ENCODE measurements at places on chromosomes 4 and X. TPM values are rescaled to one million over a fixed set of nuclear protein-coding genes. Genes with fewer than 3 reads are reported as not detected.

- peak; percentile 91 for DNase-seq
These were observed 10.1 kb downstream of the DLG3 start for GRCh38 chrX:70454441-70455365.

- peak; percentile 84 for DNase-seq
These were observed 41.9 kb downstream of the TNIP2 start for GRCh38 chr4:2714061-2714770.

Gene STPG2
- not detected for total RNA-seq

GRCh38 chr4:86122404-86122803 is 237.4 kb downstream of the MAPK10 start:
- no peak for DNase-seq

- DNase-seq, result no peak
These were observed 127.4 kb downstream of the ZNF330 start for GRCh38 chr4:141348125-141348524.

GRCh38 chrX:93422693-93423092 is 250.7 kb downstream of the NAP1L3 start:
- DNase-seq, result no peak

- no peak for DNase-seq
These were observed 137.8 kb downstream of the UCHL1 start for GRCh38 chr4:41394481-41394894.

GRCh38 chr4:20017070-20017776 is 234.5 kb upstream of the SLIT2 start:
- DNase-seq, result no peak

Gene CENPVL3
- total RNA-seq, result not detected

DNA sequence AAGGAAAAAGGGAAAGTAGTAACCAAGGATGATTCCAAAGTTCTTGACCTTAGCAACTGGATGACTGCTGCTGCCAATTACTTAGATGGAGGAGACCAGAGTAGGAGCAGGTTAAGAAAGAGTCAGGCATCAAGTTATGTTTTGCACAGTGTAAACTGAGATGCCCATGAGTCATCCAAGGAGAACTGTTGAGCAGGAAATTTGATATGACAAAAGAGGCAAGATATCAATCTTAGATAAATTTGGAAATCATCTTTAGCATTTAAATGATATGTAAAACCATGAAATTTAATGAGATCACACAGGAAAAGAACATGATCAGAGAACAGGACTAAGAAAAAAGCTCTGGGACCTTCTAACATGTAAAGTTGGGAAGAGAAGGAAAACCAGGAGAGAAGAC is 361.3 kb downstream of the OPHN1 start:
- no peak for DNase-seq

DNA sequence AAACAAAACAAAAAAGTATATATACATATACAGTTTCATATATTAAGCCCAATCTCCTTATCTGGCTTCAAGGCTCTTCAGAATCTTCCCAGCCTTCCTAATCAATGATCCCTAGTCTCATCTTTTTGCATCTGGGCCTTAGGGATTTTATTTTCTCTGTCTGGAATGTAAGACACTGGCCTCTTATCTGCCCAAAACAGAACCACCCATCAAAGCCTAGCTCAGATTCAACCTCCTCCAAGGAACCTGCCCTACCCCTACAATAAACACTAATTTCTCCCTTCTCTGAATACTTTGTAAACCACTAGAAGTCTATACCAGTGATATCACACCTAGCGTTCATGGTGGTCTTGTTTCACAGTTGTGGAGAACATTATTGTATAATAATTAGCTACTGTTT is 23.2 kb upstream of the GAB1 start:
- DNase-seq, result no peak

GRCh38 chr4:10861036-10861435 is 176.5 kb upstream of the CLNK start:
- no peak for DNase-seq

- no peak for DNase-seq
These were observed 117.1 kb downstream of the HNRNPD start for GRCh38 chr4:82256718-82257117.

Gene ARX
- not detected for total RNA-seq

GRCh38 chrX:11172415-11172814 is 61.3 kb downstream of the HCCS start:
- DNase-seq, result no peak

GRCh38 chr4:152360045-152360410 is 175.9 kb downstream of the FBXW7 start:
- DNase-seq, result no peak

DNA sequence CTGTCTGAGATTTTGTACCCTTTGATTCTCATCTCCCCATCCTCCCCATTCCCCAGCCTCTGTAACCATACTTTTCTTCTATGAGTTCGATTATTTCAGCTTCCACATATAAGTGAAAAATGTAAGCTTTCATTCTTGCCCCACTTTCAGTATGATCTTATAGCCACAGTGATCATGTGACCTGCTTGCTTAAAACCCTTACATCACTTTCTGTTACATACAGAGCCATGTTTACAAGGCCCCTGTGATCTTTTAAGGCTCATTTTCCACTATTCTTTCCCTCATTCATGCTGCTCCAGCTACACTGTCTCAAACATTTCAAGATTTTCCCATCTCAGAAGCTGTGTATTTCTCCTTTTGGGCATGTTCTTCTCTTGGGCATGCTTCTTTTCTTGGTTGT is 147.7 kb downstream of the DCK start:
- DNase-seq, result no peak

DNA sequence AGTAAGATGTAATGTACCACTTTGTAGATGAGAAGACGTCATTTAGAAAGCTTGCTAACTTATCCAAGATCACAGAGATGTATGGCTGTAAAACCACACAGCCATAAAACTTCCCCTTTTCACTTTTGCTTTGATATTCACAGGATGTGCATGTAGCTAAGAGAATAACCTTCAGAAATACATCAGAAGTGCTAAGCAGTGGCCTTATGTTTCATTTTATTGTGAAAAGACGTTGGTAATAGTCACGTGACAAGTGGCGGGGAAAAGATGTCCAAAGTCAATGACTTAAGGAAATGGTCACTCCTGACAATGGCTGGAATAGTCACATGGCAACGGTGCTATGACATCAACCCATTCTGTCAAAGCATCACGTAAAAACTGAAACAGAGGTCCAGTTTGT is 12.9 kb upstream of the WDR17 start:
- DNase-seq, result no peak

Gene GAGE10
- not detected for total RNA-seq

DNA sequence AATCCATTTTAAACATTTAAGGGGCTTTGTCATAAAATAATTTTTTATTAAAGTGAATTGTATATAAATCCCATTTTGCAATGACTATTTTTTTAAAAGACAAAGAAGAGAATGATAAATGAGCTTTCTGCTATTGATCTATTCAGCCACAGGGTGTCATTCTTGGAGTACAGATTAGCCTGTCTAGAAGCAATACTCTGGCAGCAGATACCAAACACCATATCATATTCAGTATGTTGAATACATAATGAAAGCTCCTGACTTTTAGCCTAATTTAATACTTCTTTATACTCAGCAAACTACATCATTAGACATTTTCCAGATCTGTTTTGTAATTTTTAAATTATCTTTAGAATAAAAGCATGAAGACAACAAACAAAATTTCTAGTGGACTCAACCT is 496.3 kb downstream of the PDGFC start:
- no peak for DNase-seq

DNA sequence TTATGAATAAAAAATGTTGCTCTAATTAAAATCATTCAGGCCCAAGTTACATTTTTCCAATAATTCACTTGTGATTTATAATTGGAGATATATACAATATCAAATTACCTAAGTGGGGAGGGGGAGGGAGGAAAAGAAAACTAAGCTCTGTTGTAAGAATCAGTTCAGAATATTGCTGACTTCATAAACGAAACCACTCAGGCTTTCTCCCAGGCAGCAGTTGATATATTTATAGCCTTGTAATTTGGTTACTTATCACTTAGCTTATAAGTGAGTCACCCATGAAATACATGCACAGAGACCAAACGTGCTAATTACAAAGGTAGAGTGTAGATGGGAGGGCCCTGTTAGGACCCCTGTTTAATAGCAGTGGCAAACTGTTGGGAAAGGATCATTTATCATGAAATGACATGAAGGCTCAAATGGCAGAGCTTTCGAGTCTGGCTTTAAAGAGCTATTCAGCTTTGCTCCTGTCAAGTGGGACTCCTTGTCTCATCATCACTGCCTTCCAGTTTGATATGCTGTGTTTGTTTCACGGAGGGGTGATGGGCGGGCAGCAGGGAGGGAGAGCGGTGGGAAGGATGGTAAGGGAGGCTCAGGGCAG is 105.6 kb upstream of the PGRMC2 start:
- no peak for DNase-seq

- DNase-seq, result no peak
These were observed 39.3 kb upstream of the TENM3 start for GRCh38 chr4:182203872-182204411.

Gene XAGE2
- total RNA-seq, result not detected

GRCh38 chrX:30483996-30484395 is 93.6 kb downstream of the TASL start:
- DNase-seq, result no peak

Gene IL21
- 95.3 TPM for total RNA-seq

Gene SMIM43
- not detected for total RNA-seq

Gene SPANXD
- total RNA-seq, result not detected

GRCh38 chr4:165464376-165464775 is 85.6 kb downstream of the CPE start:
- peak; percentile 26 for DNase-seq

Gene GNRHR
- not detected for total RNA-seq

DNA sequence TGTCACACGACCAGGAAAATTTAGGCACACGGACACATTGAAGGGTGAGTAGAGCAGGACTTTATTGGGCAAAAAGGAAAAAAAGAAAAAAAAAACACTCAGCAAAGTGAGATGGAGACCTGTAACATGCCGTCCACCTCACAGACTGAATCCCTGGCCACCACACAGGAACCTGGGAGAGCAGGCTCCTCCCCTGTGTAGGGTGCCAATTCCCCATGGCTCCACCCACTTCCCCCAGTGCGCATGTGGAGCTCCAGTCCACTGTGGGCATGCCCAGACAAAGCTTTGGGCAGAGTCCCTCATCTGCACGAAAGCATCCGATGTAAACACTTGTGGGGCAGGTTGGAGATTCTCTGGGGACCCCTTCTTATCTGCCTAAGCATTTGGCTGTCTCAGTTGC is 23.6 kb upstream of the CBR4 start:
- no peak for DNase-seq

GRCh38 chr4:94244829-94245185 is 37.1 kb downstream of the SMARCAD1 start:
- no peak for DNase-seq

GRCh38 chr4:23232987-23233386 is 540.2 kb downstream of the GBA3 start:
- no peak for DNase-seq

Gene FRG2
- total RNA-seq, result not detected

DNA sequence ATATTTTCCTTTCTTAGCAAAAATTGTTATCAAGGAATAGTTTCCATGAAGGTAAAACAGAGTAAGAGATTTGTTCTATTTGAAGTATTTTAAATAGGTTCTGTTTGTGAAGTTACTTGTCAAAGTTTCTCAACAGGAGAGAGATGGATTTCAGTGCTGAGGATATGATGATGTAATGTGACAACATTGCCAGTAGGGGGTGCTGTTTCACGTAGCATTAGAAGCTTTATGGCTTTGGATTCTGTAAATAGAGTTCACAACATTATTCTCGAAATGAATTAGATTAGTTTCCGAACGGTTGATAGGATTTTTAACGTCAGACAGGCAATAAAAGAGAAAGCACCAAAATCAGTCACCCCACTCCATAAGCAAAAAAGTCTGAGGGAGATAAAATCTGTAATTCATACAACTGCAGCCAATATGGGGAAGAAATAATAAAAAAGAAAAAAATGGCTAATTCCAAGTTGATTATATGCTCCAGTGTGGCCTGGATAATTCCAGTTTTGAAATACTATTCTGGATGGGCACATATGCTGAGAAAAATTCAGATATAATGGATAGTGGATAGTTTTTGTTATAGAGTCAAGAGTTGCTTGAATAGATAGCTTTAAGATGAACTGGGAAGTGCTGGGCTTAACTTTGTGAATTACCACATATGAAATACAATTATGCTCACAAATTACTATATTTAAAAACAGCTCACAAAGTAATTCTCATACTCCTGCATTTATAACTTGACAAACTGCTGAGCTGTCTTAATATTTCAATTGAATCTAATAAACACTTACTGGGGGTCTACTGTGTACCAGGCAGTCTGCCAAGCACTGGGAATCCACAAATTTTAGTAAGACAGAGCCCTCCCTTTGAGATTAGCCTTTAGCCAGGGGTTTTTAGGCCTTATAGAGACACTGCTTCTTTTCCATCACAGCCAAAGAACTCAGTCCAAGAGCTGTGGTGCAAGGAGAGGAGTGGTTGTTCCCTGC is 109.1 kb downstream of the GPAT3 start:
- DNase-seq, result peak; percentile 82

- peak; percentile 59 for DNase-seq
These were observed 1.8 kb downstream of the SH2D1A start for GRCh38 chrX:124348182-124348581.

Gene FREM3
- total RNA-seq, result not detected

Gene TRMT44
- total RNA-seq, result 35.7 TPM

GRCh38 chr4:156931267-156931666 is 40.3 kb downstream of the PDGFC start:
- no peak for DNase-seq

DNA sequence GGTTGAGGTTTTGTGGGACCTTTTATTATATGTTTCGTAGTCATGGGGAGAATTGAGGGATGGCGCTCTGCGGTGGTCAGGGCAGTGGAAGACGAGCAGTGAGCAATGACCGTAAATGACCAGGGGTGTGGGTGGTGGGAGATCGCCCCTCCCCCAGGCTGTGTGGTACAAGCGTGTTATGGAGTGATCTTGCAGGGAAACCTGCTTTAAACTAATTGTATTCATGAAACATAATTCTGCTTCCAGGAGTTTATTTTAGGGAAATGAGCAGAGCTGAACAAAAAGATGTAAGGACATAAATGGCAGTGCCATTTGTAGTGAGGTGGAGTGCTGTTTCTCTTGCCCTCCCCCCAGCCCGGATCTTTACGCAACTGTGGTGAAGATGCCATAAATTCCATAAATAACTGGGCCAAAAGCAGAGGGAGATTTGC is 20.2 kb downstream of the GYG2 start:
- no peak for DNase-seq
